Sciatic nerve (tissue), 2 donors: ENCODE measurements at places on chromosomes 5 and 9. TPM values are rescaled to one million over a fixed set of nuclear protein-coding genes. Genes with fewer than 3 reads are reported as not detected.

Gene SLC6A18
- not detected for total RNA-seq

Gene TAF11L5
- total RNA-seq = not detected

Gene ADAMTS16
- total RNA-seq = 2.7 TPM

Gene KCTD16
- 0.53 TPM for total RNA-seq

DNA sequence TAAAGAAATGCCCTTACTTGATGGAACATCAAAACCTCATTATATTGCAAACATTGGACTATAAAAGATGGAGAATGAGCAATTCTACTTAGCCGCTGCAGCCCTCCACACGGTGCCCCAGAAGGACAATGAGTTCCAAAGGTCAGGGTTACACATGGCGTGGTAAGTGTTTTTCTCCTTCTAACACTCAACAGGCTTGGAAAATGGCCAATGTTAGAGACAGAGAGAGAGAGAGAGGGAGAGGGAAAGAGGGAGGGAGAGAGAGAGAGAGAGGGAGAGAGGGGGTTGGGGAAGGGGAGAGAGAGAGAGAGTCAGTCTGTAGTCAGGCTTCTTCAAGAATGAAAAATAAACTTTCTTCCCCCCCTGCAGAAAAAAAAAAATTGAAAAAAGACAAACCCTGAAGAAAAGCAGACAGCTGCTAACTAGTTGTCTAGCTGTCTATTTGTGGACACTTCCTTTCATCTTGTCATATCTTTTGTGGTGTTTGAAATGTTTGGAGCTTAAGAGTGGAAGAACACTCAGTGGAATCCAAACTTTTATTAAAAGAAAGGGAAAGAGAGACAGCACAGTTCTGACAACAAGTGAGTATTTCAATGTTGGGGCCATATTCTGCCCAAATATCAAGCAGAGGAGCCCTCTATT lies 324.8 kb downstream of the TMEM38B start:
- DNase-seq = no peak

- DNase-seq = no peak
These were observed 40.3 kb upstream of the NSMF start for GRCh38 chr9:137499416-137499815.

- no peak for DNase-seq
These were observed 515.9 kb upstream of the CYLC2 start for GRCh38 chr9:102479191-102479590.

DNA sequence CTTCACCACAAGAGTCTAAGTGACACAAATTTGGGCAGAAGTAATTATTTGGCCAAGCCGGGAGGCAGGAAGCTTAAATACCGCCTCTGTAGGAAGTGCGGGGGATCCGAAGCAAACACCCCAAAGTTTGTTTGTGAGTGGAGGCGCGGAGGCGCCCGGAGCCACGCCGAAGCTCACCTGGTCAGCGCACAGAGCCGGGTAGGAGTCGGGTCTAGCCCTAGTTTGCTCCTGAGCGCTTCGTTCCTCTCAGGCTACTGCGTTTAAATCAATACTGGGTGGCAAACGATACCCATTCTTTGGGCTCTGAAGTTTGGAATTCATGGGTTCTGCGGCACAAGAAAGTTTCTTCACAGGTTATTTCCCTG lies 855 bp downstream of the MCC start:
- DNase-seq = peak; percentile 61

DNA sequence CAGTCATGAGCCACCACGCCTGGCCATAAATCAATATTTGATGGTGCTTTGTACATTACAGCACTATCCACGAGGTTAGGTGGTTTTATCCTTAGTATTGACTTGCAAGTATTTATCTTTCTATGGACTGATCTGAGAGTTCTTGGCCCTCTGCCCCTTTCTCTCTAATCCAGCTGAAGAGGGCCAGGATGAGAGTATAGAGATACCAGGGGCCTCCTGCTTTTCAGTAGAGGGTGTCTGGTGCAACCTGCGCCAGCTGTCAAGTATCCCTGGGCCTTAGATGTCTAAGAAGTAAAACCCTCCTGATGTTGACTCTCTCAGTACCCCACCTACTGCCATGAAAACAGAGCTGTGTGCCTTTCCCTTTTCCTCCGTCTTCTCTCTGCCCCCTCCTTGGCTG lies 153.4 kb downstream of the SLIT3 start:
- DNase-seq = no peak

DNA sequence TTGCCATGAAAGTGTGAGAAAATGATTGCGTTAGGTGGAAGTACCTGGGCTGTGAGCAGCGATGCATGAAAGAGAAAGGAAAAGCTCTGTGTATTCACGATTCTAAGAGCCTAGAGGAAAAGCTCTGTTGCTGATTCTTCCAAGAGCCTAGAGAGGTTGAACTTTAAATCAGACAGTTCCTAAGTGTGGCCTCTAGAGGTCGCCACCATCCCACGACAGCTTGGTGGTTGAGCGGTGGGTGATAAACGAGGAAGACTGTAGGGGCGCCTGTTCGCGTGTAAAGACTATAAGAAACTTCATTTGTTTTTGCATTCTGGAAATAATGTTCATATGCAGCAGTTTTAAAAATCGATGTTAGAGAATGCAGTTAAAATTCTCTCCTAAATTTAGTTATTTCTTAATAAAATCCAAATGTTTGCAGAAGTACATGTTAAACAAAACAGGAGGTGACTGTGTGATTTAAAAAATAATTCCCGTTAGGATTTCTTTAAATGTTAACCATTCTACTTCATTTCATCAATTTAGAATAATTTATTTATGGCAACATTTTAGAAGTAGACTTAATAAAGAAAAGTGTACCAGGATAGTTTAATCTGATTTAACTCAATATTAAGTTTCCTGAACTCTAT lies 107.7 kb downstream of the TENT4A start:
- DNase-seq = no peak

DNA sequence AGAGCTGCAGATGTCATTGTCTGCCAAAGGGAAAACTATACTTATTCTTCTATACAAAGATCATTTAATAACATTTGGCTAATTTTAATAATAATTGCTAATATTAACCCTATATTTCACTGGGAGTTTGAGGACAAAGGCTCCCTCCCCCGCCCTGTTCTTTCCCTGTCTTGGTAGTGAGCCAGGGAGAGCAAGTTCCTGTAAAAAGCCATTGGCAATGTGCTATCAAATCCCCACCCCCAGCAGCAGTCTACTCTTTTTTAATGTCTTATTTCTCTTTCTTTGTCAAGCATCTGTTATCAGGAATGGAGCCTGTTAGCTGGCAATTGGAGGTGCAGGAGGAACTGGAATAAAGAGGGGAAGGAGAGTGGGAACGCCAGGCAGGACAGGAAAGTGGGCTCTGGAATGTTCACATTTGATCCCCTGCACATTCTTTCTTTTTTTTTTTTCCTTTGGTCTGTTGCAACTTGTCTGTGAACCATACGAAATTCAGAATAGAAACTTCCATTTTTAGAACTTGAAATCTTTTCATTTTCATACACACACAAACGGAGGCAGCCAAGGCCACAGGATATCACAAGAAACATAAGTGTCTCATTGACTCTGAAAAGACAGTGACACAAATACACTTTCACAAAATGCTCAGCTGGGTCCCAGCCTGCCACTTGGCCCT lies 664.8 kb upstream of the ZNF608 start:
- no peak for DNase-seq

- no peak for DNase-seq
These were observed at the start of gene DMRT1 for GRCh38 chr9:841371-842209. Gene DMRT1 (plus strand): TSS chr9:841697. CDS start chr9:841839, 142 bp downstream.

- no peak for DNase-seq
These were observed 402.9 kb downstream of the ENC1 start for GRCh38 chr5:74237571-74238145.

DNA sequence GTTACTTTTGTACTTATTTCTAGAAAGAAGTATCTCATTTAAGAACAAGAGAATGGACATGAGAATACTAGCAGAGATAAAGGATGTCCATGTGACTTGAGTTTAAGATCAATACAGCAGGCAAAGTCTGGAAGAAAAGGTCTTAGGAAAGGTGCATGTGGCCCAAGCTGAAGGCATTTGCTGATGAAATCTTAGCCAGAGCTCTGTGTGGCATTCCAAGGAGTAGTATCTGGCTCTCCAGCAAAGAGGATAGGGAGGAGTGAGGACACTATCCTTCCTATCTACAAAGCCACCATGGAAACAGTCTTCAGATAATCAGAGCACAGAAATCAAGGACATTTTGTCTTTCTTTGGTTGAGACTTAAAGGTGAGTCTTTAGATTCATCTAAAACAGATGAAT lies 244.1 kb upstream of the RGMB start:
- DNase-seq = no peak

DNA sequence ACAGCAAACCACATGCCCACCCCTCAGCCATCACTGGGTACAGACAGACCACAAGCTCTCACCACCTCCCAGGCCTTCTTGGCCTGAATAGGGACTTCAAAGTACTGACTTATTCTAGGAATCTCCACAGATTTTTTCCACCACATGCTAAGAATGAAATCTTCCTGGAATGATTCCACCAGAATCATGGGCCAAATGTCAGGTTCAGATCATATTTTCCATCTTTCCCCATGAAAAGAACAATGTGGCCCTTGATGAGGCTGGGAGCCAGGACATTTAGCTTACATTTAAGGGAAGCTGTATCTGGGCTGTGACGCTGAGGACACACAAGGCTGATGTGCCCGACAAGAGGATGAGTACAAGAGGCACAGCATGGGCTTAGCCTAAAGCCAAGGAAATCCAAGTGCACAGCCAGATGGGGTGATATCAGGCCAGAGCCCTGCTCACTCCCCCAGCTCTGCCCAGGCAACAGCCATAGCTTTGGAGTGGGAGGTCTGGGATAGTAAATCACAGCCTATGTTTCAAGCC lies 28.1 kb downstream of the ACSL6 start:
- DNase-seq = no peak
